Fibroblast of skin of scalp (primary cell): ENCODE measurements at places on chromosomes 13 and 19.
A peak's percentile ranks its signal among the peaks of the same experiment; 100 is the strongest.

DNA sequence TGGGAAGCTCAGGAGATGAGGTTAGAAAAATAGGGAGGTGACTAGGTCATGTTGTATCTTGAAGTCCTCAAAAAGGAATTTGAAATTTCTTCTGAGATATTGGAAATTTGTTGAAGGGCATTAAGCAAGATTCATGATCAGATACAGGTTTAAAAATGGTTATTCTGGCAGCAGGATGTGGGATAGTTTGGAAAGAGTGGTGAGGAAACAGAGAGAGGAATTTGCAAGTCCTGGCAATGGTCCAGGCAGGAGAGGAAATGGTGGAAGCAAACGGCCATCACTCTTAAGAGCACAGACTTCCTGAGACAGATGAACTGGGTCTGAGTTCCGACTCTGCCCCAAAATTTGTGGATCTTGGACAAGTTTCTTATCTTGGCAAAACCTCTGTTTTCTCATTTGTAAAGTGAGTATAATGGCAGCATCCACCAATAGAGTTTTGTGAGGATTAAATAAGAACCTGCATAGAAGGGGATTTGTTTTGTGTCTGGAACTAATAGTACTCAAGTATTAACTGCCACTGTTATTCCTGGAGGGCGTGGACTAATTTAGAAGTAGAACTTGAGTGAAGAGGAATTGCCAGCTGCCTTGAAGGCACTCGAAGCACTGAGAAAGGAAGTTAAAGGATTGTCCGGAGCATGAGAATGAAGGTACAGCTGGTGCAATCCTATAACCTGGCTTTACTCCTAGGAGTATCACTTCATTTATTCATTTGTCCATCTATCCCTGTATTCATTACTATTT, 99.6 kb downstream of the CCNA1 start:
- peak; percentile 69 for DNase-seq

- DNase-seq: no peak
Measured at GRCh38 chr19:18333680-18334079, 6.7 kb upstream of the PGPEP1 start.

DNA sequence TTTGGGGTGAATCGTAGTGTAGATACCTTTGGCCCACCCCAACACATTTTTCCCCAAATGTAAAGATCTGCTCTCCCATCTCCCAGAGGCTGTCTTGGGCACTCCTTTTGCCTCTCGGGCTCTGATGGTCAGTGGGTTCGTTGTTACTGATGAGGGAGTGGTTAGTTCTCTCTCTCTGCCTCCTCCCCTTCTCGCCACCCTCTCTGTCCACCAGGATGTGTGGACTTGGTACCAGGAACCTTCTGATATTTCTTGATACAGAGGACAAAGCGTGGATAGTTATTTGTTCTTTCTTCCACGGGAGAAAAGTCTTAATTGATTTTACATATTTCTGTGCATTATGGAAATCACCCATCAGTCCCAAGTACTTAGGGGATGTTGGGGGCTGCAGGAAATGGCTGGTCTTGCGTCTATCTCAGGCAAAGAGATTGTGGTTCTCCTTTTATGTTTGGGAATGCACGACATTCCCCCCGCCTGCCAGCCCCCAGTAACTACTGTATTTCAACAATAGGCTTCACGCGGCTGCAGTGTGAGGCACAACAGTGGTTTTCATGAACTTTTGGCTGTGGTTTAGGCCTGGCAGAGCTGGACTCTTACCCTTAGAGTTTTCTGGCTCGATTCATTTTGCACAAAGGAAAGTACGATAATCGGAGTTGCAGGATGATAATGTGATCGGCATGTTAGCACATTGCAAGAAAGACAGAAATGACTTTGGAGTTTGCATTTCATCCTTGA, 79.0 kb upstream of the ZNF536 start:
- no peak for DNase-seq

- DNase-seq: no peak
Measured at GRCh38 chr19:294946-295686, 3.9 kb upstream of the PLPP2 start.
